ENCODE measurements at places on chromosomes 11 and 22.

- no peak for DNase-seq
These were observed 1.8 kb upstream of the FLI1 start for GRCh38 chr11:128691802-128692752.

GRCh38 chr11:117612177-117612576 is 184.8 kb downstream of the DSCAML1 start:
- no peak for DNase-seq

GRCh38 chr11:2932850-2933251 is 3.6 kb upstream of the PHLDA2 start:
- no peak for DNase-seq

DNA sequence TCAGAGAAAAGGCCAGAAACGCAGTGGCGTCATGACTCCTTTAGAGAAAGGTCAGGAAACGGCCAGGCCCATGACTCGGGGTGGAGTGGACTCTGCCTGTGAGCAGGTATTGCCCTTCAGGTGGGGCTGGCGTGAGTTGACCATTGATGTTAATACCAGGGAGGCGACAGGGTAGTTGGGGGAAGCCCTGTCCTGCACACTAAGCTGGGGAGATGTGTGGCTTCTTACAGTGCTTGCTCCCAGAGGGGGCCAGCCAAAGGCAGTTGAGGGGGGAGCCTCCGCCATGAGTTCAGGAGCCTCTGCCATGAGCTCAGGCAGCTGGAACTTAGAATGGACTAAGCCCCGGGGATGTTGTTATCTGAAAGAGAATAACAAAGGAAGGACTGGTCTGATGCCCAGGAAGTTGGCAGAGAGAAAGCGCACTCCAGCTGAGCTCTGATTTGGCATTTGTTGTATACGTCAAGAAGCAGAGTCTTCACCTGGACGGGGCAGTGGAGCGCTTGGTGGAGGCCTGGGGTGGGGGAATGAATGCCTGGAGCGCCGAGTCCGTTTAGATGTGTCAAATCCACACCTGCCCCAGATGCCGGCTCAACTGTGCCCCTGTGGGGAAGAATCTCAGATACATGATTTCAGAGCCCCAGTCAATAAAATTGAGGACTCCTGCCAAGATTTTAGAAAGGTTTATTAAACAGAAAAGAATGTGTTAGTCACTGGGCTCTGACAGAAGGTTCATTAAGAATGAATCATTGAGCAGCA is 222.5 kb downstream of the TBC1D22A start:
- DNase-seq = no peak

- no peak for DNase-seq
These were observed 93.8 kb downstream of the MIAT start for GRCh38 chr22:26751217-26751616.

DNA sequence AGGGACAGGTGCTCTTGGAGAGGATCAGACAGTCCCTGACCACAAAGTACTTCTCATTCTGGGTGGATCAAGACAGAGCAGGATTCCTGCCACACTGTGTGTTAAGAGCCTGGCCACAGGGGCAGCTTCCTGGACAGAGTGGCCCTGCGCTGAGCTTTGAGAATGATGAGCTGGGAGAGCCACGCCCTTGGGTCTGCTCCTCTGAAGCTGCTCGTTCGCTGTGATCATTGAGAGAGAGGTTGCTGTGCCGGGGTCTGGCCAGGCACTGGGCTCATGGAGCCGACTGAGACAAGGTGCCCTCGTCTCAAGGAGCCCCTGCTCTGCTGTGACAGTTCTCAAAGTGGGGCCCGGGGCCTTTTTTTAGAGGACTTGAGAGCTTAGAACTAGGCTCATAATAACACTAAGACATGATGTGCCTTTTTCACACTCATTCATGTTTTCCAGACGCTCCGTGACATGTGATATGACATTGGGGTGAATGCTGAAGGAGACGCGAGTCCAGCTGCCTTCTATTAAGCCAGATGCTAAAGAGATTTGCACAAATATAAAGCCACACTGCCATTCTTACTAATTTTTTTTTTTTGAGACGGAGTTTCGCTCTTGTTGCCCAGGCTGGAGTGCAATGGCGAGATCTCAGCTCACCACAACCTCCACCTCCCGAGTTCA is 1.6 kb upstream of the MFRP start:
- DNase-seq = no peak

- DNase-seq = no peak
These were observed 2.0 kb downstream of the CFL1 start for GRCh38 chr11:65855927-65856363.

DNA sequence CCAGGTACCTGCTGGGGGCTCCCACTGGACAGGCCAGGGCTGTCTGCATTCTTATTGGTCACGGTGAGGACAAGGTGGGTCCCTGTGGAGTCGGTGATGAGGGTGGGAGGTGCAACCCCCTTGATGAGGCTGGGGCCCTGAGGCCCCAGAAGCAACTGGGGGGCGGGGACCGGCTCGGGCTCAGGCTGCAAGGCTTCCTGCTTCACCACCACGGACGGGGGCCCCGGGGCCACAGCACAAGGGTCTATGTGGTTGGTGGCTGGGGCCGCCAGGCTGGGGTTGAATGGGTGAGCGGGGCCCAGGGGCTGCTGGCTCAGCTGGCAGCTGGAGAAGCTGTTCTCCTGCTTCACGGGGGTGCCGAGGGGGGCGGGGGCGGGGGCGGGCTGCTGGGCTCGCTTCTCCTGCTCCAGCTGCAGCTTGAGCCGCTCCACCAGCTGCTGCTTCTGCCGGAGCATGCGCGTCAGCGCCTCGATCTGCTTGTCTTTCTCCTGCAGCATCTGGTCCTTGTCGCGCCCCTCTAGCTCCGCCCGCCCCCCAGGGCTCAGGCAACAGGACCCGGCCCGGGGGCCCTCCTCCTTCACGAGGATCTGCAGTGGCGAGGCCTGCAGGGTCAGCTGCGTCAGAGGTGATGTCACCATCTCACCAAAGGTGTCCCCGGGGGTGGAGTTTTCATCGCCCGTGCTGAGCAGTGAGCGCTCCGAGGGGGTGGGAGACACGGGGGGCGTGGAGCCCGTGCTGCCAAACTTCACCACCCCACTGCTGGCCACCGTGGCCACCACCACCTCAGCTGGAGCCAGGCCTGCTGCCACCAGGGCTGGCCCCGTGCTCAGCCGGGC is 48.2 kb downstream of the SGSM3 start:
- DNase-seq = no peak

DNA sequence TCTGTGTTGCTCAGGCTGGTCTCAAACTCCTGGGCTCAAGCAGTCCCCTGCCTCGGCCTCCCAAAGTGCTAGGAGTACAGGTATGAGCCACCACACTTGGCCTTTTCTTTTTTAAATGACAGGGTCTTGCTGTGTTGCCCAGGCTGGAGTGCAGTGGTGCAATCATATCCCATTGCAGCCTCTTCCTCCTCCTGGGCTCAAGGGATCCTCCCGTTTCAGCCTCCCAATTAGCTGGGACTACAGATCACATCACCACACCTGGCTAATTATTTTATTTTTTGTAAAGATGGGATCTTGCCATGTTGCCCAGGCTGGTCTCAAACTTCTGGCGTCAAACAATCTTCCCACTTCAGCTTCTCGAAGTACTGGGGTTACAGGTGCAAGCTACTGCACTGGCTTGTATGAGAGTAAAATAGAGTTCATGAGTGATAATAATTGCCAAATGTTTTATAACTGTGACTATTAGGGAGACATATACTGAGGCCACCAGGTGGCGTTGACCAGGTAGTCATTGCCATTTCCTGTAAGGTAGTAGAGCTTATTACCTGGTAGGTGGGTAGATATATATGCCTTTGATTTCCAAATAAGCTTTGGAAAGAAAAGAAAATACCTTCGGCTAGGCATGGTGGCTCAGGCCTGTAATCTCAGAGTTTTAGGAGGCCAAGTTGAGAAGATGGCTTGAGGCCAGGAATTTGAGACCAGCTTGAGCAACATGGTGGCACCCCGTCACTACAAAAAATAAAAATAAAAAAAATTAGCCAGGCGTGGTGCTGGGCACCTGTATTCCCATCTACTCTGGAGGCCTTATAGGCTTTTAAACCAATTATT is 5.4 kb downstream of the FDX1 start:
- DNase-seq = no peak

- no peak for DNase-seq
These were observed 40.7 kb downstream of the CD6 start for GRCh38 chr11:61011950-61012736.

- DNase-seq = no peak
These were observed 100.8 kb downstream of the TRAF6 start for GRCh38 chr11:36409152-36409816.

DNA sequence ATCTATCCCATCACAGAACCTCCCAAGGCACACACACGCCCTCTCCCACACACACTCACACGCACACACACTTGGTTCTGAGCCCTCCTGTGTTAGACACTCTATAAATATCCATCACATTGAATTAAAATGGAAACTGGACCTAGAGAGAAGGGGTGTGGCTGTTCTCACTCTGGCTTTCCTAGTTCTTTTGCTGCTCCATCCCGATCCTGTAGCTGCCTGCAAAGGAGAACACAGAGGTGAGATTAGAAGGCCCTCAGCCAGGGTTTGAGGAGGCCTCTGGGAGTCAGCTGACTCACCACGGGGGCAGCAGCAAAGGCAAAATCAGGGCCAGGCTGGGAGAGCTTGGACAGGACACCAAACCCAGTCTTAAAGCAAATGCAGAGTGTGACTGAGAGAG is 192.3 kb upstream of the CADM1 start:
- DNase-seq = no peak

GRCh38 chr22:47401976-47402770 is 639.7 kb downstream of the TBC1D22A start:
- DNase-seq = no peak

DNA sequence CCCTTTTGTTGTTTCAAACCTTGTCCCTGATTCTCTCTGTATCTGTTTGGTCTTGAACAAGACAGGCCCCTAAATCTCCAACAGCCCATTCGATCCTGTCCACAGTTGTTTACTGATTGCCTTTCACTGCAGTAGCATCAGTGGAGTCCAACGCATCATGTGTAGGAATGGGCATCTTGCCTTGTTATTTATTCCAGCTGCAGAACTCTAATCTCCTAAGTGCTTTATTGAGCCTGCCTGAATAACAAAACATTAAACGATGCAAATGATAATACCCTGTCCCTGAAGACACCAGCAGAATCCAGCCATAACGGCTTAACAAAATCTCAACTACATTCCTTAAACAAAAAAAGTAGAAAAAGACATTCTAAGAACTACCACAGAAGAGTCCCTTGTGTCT is 50.1 kb downstream of the SLC35F2 start:
- no peak for DNase-seq

DNA sequence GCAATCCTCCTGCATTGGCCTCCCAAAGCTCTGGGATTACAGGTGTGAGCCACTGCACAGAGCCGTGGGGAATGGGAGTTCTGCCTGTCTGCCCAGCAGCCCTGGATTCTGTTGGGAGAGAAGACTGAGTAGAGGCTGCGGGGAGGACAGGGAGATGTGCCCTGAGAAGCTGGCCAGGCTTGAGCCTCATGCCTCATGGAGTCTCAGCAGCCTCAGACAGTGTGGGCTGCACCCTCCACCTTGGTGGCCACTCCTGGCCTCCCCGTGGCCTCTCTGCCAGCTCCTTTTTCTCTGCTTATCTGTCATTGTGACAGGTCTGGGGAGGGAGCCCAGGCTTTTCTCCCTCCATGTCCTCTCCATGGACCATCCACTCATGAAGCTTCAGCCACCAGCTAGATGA is 43.2 kb downstream of the DKK3 start:
- no peak for DNase-seq

GRCh38 chr11:870127-870413 is 27.4 kb downstream of the TSPAN4 start:
- no peak for DNase-seq

- no peak for DNase-seq
These were observed 348.3 kb upstream of the B3GAT1 start for GRCh38 chr11:134760299-134760698.

DNA sequence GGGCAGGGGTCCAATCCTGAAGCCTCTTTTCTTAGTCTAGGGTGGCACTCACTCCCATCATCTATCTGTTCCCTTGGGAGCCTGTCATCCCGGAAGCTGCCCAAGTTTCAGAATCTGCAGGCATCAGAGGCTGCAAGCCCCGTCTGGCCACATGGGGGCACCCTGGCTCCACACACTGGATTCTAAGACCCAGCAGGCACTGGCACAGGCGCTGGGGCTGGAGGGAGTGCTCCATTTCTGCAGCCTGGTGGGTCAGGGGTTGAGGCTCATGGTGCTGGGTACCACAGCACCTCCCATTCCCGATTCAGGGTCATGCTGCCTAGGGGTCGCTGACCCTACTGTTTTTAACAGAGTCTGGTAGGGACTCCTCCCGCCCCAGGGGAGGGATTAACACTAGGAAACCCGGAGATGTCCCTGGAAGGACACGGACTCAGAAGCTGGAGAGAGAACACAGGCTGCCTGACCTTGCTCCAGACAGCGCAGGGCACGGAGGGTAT is 243.9 kb upstream of the SYN3 start:
- peak; percentile 29 for DNase-seq

DNA sequence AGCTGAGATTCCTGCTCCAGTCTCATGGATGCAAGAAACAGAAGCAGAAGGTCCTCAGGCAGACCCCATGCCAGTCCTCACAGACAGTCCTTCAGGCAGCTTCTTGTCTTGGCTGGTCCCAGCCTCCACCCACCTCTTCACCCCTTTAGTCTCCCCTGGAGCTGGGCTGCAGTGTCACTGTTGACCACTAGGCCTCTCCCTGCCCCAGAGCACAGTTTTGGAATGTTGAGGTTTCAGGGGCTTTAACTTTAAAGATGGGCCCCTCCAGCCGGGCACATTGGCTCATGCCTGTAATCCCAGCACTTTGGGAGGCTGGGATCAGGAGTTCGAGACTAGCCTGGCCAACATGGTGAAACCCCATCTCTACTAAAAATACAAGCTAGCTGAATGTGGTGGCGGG is 39.5 kb upstream of the GCAT start:
- DNase-seq = no peak

GRCh38 chr11:115775846-115776245 is 271.6 kb upstream of the CADM1 start:
- DNase-seq = no peak

Data from stimulated activated CD4-positive, alpha-beta T cell treated with anti-CD3 and anti-CD28 coated beads, Interleukin-1b, Interleukin-23, amount 100 ng/mL, for 1 hour (primary cell).